ENCODE measurements at places on chromosomes 3 and 15.

GRCh38 chr3:15685927-15686326 lies 84.4 kb downstream of the BTD start:
- DNase-seq, result no peak

DNA sequence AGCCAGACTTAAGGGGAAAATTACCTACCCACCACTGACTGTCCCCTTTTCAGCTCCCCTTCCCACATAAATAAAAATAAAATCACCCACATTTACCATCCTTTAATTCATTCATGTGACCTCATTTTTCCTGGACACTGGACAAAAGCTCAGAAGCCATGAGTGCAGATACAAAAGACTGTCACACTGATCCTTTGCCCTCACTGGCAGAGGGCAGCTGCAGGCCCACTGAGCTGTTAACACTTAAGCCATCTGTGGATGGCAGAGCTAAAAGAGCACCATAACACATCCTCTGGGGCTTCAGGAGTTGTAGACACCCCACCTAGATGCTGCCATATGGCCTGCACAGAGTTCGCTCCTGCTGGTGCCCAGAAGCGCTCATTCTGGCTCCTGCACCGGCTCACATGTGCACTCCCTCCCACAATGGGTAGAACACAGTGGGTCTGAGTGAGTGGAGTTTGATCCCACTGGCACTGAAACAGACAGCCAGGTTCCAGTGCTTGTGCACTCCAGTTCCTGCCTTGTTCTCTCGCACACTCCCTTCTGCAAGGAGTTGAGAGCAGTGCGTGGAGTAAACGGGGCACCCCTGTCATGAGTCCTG lies 38.8 kb downstream of the EDC3 start:
- peak; percentile 33 for DNase-seq

DNA sequence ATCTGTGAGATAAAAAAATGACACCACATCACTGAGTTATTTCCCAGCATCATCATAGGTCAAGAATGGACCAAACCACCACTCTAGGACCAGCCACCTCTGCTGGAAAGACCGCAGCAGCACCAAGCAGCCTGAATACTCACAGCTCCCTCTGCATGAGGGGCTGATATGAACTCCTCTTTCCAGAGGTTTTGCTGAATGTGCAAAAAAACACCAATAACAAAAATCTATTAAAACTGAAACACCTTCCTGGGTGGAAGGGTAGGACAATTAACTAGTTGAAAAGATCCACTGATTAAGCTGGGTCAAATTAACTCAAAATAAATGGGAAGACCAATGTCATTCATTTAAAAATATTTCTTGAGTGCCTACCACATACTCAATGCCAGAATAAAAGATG lies 28.9 kb upstream of the KCNMB3 start:
- no peak for DNase-seq

- DNase-seq, result no peak
Observed at GRCh38 chr3:158864492-158864891, 62.6 kb downstream of the MFSD1 start.

DNA sequence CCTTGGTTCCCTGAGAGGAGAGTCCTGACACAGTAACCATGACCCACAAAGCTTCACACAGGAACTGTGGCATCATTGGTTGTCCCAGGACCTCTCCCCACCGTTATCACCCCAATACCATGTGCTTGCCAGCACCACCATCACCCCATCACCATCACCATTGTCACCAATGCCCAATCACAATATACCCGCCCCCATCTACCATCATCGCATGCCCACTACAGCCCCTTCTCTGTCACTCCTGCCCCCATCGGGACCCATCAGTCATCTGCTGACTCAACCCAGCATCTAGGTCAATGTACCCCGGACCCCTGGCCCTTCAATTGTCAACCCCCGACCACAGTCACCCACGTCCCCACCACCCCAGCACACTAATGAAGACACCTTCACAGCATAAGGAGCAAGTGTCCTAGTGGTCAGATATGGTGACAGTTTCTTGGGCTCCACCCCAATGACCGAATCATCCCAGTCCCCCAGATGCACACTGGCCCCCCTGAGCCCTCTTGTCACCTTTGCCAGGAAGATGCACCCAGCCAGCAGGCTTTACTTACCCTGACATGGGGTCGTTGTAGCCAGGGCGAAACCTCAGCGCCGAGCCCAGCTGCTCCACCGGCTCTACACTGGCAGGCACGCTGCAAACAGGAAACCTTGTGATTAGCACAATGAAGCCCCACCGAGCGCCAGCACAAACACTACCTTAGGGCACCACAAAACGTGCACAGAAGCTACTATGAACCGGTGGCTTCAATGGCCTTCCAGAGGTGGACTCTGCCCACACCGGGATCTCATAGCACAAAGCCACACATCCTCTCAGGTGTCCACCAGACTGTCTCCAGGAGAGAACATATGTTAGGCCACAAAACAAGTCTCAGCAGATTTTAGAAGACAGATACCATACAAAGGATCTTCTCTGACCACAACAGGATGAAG lies 25.1 kb downstream of the SHISA5 start:
- DNase-seq, result no peak

DNA sequence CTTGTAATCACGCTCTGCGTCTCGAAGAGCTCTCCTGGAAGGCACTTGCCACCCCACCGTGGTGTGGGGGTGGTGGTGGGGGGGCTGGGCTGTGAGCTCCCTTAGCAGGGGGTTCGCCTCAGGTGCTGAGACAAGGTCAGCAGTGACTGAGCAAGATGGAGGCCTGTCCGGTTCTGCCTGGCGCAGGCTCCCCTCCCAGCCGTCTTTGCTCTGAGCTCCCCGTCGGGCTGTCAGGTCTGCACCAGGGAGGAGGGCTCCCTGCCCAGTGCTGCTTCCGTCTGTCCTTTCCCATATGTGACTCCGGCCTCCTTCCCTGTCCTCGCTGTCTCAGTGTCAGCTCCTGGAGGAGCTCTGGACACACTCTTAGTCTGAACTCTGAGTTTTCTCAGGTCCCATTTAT lies 80.0 kb downstream of the PLXNA1 start:
- no peak for DNase-seq

DNA sequence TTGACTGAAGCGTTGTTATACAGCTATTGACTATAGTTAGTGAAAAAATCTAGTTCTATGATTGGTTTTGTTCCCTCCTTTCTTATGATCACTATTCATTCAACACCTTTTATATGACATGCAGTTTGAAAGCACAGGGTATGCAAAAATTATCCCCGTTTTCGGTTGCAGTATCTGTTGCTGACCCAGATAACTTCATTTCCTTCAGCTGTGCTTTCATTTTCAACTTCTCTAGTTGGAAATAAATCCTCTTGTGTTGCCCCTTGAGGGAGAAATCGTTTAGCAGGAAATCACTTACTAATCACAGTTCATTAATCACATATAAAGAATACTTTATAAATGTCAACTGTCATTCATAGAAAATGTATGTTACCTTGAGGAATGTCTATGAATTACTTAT lies 55.1 kb downstream of the MBNL1 start:
- no peak for DNase-seq

DNA sequence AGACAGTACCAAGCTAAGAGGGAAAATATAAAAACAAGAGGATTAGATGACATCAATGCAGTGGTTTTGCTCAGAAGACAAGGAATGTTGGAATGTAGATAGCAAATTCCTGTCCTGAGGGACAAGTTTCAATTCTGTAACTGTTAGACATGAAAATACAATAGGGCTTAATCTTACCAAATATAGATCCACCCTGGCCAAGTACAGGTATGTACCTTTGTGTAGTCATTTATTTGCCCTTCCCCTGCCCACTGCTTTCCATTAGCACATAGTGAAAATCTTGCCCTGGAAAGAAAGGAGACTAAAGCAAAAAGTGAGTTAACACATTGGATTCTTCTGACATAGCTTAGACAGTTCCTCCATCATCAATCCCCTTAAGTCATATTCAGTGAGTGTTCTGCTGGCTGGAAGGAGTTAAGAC lies 389.0 kb upstream of the THBS1 start:
- no peak for DNase-seq

GRCh38 chr3:49019941-49020329 lies 1.6 kb upstream of the DALRD3 start:
- DNase-seq, result no peak

DNA sequence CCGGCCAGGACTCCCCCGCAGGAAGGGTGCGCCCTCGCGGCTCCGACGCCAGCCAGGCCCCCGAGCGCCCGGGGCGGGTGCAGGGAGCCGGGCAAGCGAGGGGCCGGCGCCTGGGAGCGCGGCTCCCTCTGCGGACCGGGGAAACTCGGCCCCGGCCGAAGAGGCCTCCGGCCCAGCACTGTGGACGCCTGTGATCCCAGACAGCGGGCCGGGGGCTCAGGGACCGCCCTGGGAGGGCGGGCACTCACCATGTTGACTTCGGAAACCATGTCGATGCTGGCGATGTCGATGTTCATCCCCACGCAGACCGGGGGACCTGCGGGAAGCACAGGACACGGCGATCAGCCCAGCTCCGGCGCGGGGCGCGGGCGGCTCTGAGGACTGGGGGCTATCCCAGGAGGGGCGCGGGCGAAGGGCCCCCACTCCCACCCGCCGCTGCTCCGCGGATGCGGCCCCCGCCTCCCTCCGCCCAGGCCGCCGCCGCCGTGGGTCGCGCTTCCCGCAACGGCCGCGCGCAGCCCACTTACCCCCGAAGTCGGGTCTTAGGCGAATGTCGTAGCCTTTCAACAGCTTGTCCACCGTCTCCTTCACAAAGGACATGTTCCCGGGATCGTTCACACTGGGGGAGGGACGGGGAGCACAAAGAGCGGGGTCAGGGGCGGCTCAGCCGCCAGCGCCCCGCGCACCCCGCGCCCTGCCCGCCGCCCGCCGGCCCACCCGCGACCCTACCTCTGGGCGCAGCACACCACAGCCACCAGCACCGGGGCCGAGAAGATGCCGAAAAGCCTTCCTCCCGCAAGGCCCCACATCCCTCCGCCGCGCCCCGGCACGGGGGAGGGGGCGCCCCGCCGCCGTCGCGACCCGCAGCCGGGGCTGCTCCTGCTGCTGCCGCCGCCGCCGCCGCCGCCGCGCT lies at the start of gene GABRB3:
TSS of gene GABRB3 (minus strand) at position 913 of the 913 bp plus-strand sequence.
- no peak for DNase-seq

DNA sequence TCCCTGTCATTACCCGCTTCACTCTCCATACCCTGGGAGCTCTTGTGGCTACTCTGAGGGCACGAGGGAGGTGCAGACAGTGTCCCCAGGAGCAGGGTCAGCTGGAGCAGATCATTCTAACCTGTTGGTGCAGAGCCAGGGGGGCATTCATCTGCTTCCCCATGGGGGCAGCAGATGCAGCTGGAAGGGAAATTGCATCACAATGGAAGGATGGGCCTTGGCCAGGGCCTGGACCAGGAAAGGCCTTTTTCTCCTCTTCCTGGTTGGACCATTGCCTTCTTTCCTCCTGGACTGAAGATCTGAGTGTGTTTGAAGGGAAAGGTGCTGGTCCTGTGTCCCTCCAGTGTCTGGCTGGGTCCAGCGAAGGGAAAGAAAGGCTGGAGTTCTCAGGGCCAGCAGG lies 55.7 kb downstream of the EPHB1 start:
- DNase-seq, result no peak

DNA sequence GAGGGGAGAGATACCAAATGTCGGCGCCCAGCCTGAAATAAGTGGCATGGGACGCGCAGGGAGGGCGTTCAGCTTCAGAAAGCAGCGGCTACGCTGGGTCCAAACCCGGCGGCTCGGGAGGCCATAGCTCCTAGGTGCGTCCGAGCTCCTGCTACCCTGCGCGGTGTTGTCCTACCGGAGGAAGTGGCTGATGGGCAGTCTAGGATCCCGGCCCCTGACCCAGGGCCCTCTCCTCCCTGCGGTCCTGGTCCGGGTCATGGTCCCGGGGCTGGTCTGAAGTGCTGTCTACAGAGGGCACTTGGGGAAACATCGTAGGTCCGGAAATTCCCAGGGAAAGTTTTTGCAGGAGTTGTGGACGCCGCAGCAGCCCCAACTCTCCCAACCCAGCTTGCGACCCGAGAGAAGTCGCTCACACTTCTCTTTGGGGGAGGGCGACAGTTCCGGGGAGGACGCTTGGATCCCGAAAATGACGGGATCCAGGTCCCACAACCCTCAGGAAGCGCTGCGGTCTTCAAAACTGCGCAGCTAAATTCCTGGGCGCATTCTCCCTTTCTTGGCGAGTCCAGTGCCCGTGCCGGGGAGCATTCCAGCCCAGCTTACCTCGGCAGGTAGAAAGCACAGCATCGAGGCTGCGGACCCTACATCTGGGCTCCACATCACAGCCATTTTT lies 9.1 kb upstream of the FOXB1 start:
- DNase-seq, result no peak

GRCh38 chr15:63870043-63870394 lies 36.3 kb upstream of the HERC1 start:
- no peak for DNase-seq

DNA sequence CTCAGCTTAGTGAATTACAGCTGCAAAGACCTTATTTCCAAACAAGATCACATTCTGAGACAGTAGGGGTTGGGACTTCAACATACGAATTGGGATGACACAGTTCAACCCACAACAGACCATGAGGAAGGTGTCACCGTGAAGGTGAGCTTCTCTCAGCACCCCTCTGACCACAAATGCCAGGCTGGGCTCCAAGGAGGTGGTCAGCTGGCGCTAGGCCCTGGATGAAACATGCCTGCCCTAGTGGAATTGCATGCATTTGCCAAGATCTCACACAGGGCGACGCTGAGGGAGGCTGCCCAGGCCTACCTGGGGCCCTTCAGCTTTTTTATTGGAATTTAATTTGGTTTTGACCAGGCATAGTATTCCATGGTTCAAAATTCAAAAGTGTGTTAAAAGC lies 1.8 kb downstream of the CFAP100 start:
- DNase-seq, result no peak

DNA sequence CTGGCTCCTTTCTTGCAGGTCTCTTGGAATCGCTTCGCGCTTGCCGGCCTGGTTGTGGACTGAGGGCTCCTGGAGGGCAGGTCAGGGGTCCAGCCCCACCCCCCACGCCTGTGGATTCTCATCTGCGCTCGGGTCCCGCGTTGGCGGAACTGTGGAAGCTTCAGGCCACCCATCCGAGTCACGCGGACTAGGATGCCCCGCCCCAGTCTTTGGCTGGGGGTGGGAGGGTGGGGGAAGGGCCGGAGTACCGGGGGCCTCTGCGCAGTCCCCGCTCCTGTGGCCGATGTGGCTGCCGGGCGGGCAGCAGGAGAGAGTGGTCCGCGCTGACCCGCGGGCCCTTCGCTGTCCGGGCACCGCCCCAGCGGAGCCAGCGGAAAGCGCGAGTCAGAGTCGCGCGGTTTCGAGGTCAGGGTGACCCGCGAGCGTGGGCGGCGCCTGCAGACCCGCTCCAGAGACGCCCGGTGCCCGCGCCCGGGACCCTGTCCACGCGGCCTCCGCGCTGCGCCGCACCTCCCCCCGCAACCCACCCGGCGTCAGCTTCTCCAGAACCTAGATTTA lies 114.2 kb downstream of the KLF13 start:
- no peak for DNase-seq

Data from NCI-H1694 (cell line).